ENCODE measurements at places on chromosomes 6 and 20.

- DNase-seq: no peak
These were observed 126.3 kb downstream of the UST start for GRCh38 chr6:148873154-148873553.

- no peak for DNase-seq
These were observed 378.7 kb downstream of the RNGTT start for GRCh38 chr6:88584581-88585275.

DNA sequence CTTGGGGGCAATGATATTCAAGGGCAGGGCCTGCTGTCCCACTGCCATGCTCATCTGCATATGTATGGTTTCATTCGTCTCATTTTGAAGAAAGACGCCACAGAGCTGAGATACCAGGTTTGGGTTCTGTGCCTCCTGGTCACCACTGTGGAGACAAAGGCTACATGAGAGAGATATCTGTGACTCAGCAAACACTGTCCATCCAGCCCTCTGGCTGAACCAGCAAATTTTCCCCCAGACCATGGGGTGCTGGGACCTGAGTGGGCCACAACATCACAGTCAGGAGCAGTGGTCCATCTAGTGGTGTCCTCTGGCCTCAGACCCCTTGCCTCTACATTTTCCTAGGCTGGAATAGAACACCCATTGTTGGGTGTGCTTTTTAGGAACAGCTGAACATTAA lies at the start of gene MAS1L:
Gene MAS1L, minus strand, starts transcription at position 297 of the 400 bp plus-strand sequence. Its CDS starts 54 bp downstream, at position 243.
- no peak for DNase-seq

DNA sequence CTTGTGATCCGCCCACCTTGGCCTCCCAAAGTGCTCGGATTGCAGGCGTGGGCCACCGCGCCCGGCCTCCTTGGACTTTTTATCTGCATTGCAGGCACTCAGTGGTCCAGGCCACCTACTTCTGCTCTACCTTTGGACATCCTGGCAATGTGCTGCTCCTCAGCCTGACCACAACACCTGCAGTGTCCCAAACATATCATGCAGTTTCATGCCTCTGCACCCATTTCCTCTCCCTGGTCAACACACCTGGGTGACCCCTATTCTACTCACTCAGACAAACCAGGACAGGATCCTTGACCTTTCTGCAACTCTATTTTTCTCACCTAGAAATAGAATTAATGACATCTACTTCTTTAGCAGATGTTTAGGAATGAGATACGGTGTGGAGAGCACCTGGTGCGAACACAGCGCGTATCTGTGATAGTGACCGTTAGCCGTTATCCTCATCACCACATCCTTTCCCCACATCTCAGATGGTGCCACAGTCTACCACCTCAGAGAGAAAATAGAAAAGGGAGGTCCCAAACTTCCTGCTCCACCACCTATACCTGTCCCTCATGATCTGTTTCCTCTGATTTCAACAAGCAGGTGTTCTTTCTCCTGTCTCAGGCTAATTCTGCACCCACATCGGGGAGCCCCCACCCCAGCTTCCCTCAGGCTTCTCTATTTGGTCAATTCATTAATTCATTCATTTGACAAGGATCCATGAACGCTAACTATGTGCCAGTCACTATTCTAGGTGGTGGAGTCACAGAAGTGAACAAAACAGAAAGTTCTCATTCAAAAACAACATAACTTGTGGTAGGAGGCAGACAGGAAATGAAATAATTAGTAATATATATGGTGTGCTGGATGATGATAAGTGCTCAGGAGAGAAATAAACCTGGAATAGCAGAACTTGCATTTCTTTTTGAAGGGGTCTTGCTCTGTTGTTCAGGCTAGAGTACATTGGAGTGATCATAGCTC lies 4.3 kb upstream of the BTN3A2 start:
- no peak for DNase-seq

DNA sequence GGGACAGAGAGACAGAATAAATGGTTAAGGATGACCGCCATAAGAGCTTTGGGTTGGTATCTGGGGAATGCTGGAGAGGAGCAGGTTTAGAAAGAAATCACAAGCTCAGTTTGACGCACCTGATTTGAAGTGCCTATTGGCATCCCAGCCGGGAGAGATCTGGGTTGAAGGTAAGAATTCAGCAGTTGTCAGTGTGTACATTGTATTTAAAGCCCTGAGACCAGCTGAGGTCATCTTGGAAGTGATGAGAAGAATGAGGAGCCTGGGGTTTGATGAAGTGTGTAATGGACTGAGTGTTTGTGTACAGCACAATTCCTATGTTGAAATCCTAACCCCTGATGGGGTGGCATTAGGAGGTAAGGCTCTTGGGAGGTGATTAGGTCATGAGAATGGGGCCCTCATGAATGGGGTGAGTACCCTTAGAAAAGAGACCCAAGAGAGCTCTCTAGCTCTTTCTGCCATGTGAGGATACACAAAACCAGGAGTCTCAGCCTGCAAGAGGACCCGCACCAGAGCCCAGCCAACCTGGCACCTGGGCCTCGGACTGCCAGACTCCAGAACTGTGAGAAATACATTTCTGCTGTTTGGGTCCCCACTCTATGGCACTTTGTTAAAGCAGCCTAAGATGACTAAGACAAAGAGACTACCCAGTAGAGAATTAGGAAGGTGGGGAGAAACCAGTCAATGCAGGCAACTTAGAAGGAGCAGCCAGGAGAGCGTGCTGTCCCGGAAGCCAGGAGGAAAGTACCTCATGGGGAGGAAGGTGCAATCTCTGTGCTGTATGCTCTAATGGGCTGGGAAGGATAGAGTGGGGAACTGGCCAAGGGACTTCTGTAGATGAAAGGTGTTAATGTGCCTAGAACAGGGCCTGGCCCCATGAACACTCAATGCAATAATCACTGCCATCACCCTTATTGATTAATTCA lies 133.7 kb upstream of the SLC24A3 start:
- no peak for DNase-seq

DNA sequence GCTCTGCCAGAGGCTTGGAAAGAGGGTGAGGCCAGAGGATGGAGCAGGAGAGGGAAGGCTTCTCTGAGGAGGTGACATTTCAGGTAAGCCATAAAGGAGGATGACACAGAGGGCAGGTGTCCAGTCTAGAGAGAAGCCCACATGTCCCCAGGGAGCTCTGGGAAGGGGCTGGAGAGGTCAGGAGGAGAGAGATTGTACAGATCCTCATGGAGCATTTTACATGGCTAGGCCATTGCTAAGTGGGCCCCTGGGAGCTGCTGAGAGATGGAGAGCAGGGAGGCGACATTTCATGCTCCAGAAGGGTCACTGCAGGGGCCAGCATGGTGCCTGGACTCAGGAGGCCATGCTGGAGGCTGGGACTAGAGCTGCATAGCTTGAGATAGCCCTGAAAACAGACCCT lies 124.5 kb downstream of the TOX2 start:
- DNase-seq: no peak

Data from Caki2 (cell line).